NCI-H1092 treated with DMSO at 0.1 percent for 48 hours (cell line): ENCODE measurements at places on chromosomes 5 and 9.

DNA sequence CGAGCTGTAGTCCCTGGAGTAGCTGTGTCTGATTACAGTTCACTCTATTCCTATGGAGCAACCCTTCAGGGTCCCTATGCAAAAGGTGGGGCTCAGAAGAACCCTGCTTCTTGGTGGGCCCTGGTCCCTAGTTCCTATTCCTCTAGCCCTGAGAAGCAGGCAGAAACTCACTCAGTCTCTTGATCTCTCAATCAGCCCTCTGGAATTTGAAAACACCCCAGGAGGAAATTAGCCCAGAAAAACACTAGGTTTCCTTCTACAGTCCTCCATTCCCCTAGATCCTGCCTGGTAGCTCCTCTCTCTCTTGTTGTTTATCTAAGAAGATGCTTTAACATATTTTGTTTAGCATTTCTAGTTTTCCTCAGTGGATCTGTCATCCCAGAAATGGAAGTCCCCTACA, 7.6 kb downstream of the RGS3 start:
- DNase-seq, result no peak

DNA sequence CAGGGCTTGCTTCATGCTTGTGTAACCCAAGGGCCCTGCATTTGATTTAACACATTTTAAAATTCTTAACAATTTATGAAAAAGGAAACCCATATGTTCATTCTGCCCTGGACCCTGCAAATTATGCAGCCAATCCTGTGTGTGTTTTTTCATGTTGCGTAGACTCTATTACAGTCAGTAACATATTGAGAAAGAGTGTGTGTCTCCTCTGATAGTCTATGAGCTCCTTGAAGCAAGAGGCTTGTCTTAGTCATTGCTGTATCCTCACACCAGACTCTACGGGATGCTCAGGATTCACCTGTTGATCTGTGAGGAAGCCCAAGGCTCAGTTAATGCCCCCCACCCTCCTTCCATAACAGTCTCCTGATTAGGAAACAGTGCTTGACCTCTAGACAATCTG, 177.3 kb upstream of the DMAC1 start:
- DNase-seq, result no peak

GRCh38 chr5:69152731-69153130, 14.2 kb upstream of the CCNB1 start:
- no peak for DNase-seq

- no peak for DNase-seq
Observed at GRCh38 chr5:17748201-17748600, 113.9 kb downstream of the TAF11L14 start.

DNA sequence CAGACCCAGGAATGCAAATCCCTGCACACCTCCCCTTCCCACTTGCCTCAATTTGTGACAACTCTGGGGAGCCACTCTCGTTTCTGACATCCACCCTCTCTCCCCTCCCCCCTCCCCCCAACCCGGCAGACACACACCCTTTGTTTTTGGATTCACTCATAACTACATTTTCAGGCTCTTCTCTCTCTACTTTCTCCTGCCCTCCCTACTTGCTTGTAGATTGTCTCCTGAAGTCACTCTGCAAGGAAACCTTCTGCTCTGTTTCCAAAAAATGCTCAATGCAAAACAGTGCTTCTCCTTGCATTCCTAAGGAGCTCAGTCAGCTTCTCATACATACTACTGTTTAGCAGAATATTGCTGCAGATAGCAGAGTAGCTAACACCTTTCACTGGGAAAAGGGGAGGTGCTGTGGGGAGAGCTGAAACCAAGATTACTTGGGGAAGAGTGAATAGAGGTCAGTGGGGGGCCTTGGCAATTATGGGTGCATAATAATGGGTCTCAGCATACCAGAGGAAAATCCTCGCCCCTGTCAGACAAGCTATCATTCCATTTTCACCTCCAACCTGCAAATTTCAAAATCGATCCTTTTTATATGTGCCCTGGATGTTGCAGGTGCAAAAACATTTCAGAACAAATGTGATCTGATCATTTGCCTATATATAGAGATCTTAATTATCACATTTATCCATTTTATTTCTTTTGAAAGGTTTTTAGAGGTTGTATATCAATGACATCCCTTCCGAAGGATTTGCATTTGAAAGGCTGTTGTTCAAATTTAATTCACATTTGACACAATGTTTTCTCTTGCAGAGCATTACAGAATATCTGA, 1860.7 kb upstream of the WWC1 start:
- no peak for DNase-seq

DNA sequence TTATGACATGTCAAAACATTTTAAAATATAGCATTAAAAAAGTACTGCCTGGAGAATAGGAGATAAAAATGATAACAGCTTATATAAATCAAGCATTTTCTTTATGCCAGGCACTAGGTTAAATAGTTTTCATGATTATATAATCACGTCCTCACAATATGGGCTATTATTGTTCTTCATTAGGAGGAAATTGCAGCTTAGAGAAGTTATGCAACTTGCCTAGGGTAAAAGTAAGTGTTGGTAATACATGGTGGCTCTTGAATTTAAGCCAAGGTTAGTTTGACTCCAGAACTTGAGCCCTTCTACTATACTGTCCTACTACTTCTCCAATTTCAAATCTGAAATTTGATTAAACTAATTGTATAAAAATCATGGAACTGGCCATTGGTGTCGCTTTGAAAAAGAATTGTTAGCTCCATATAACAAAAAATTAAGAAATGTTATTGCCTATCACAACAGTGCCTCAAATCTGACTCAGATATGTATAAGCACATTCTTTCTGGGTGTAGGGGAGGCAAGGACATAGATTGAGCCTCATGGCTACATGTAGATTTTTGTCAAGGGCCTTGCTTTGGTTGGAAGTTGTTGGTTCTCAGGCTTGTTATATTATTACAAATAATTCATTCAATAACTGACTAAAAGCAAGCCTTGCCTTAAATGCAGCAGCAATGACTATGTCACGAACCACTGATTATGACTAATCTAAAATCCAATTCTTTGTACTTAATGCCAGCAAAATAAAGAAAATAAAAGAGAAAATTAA, 223.5 kb upstream of the DAB2 start:
- no peak for DNase-seq

DNA sequence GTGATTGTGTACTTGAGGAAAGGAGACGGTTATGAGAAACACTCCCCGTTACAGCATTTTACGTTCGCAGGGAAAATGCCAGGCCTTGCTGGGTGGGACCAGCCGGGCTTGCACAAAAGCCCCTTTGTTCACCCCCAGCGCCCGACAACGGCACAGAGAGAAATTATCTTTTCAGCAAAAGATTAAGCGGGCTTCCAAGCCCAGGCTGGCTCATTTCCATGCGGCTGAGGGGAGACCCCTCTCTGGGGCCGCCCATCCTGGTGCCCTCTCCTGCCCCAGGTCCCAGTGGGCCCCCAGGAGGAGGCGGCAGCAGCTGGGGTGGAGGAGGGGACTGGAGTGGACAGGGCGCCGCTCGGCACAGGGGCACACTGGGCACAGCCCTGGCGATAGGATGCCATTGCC, 50.8 kb upstream of the NOTCH1 start:
- no peak for DNase-seq

- DNase-seq, result no peak
Observed at GRCh38 chr5:127791439-127791838, 88.2 kb downstream of the CCDC192 start.

- no peak for DNase-seq
Observed at GRCh38 chr5:145027286-145027685, 807.9 kb downstream of the PRELID2 start.

DNA sequence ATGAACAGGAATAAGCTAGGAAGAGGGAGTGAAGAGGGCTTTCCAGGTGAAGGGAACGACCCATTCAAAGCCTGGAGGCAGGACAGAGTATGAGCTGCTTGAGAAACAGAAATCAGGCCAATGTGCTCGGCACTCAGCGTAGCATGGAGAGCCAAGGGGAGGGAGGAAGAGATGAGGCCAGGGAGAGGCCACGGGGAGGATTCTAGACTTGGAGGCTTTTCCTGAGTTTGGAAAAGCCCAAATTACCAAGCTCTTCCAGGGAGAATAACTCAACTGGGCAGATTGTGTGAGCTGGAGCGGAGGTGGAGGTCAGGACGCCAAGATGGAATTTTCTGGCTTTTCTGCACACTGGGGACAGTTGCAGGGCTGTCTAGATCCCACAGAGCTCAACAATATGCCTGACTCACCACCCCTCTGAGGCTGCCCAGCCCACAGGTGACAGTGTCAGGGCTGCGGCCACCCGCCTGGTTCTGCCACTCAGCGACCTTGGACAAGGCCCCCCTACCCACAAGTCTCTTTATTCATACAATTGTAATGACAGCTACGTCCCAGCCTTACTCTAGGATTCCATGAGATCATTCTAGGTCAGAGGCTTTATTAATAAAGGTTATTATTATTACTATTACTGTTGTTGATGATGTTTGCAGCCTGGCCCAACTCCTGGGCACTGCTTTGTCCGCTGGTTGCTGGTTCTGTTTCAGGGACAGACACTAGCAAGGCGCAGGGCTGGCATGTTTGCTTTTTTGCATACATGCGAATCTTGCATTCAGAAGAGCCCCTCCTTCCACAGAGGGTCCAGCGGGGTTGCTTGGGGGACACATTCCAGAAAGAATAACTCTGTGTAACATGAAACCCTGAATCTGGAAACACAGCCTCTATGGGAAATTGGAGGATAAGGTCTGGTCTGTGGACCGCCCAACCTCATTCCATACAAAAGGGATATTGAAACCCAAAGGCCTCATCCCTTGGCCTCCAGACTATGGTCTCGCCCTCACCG, 9.4 kb upstream of the LMX1B start:
- no peak for DNase-seq

GRCh38 chr9:123310551-123311249, 42.3 kb upstream of the STRBP start:
- DNase-seq, result no peak

DNA sequence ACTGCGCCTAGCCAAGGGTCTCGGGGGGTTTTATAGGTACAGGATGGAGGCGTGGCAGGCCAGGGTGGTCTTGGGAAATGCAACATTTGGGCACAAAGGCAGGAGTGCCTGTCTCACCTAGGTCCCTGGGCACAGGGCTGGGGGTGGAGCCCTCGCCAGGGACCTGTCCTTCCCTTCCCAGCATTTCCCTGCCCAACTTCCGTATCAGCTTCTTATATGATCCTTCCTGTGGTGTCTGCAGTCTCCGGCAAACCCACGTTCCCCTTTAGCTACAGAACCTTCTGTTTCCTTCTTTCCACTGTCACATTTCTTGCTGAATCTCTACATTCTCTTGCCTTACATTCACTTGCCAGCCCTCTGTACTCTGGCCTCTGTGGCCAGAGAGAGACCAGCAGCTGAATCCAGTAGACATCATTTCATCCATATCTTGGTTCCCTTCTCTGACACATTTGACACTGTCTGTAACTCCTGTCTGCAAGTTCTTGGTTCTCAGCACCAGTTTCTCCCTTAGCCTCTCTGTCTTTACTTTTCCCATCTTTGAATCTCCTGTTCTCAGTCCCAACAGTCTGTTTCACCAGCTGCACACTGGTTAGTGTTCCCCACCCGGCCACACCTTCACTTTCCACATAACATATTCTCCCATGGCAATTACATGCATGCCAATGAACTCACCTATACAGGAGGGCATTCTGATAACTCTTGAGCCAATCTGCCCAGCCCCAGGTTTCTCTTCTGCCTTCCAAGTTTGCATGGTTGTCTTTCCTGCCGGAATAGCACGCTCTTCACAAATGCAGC, 134.7 kb upstream of the ZNF608 start:
- no peak for DNase-seq

DNA sequence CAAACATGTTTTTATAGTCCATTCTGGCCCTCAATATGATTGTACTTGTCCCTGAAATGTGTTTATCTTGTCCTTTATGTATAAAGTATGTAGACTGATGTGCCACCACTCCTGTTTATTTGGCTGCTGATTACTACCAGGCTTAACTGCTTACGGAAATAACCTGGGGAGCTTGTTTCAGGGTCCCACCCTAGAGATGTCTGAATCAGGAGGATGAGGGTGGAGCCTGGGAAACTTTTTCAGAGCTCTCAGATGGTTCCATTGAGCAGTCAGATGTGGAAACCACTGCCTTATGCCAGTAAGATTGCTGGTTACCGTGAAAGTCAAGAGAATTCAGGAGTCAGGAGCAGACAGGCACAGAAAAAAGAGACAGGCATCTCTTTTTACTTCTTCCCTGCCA, 19.2 kb downstream of the SLC23A1 start:
- no peak for DNase-seq

GRCh38 chr5:152607401-152608160, 202.5 kb upstream of the NMUR2 start:
- DNase-seq, result no peak

- no peak for DNase-seq
Observed at GRCh38 chr9:12812710-12813109, 37.9 kb downstream of the LURAP1L start.

DNA sequence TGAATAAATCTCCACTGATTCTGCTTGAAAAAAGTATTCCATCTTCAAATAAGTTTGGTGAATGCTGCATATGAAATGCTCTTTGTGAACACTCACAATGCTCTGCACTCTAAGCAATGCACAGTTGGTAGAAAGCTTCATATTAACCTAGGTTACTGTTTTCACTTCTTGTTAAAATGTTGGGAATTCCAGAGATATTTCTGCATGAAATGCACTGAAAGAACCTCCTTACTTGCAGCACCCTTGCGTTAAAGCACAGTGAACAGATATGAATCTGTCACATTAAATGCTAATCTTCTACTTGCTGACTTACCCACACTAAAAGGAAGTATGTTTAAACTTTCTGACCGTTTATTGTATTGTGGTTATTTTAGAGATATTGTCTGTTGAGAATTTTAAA, 584.1 kb upstream of the NUDT12 start:
- DNase-seq, result no peak

DNA sequence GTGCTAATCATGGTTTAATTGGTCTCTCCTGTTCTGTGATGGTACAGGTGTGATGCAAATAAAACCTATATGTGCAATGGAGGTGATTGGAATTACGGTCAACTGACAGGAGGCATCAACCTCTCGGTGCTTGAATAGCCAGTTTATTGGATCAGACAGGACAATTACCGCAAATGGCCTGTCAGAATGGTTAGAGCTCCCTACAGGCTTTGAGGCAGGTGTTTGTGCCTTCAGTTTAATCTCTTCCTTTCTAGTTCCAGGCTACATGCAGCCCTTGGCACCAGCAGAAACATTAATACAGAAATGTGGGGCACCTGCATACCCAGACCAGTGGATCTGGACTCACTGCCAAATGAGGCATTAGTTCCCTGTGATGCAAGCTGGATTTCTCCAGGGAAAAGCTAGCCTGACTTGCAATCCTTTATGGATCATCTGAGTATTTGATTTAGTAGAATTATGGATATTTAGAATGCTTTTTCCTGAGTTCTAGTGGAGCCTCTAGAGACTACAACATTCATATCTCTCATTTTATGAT, 128.6 kb downstream of the MAT2B start:
- no peak for DNase-seq
